Hepatocyte (in vitro differentiated cells): ENCODE measurements at places on chromosomes 6 and 20. TPM values are rescaled to one million over a fixed set of nuclear protein-coding genes. Genes with fewer than 3 reads are reported as not detected.
A peak's percentile ranks its signal among the peaks of the same experiment; 100 is the strongest.

- DNase-seq, result no peak
These were observed 104.2 kb downstream of the TFAP2B start for GRCh38 chr6:50922579-50923525.

- DNase-seq, result no peak
These were observed 62.3 kb downstream of the PDE7B start for GRCh38 chr6:135913785-135914184.

DNA sequence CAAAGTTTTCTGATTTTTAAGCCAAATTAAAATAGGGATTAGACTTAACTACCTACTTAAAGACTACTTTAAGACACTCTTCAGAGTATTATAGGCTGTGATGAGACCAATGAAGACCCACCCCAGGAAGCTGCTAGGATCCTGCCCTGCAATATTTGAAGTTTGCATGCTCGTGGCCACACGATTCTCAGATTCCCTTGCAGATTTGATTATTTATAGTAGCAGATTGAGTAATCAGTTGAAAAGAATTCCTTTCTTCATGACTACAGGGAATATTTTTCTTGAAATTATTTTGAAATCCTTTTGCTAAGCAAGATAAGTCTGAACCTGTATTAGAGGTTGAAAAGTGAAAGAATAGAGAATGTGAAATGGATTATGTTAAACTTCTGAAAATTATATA lies 122.3 kb downstream of the B3GAT2 start:
- DNase-seq, result no peak

GRCh38 chr6:44086931-44087574 lies 40.2 kb downstream of the MRPL14 start:
- DNase-seq, result peak; percentile 52

DNA sequence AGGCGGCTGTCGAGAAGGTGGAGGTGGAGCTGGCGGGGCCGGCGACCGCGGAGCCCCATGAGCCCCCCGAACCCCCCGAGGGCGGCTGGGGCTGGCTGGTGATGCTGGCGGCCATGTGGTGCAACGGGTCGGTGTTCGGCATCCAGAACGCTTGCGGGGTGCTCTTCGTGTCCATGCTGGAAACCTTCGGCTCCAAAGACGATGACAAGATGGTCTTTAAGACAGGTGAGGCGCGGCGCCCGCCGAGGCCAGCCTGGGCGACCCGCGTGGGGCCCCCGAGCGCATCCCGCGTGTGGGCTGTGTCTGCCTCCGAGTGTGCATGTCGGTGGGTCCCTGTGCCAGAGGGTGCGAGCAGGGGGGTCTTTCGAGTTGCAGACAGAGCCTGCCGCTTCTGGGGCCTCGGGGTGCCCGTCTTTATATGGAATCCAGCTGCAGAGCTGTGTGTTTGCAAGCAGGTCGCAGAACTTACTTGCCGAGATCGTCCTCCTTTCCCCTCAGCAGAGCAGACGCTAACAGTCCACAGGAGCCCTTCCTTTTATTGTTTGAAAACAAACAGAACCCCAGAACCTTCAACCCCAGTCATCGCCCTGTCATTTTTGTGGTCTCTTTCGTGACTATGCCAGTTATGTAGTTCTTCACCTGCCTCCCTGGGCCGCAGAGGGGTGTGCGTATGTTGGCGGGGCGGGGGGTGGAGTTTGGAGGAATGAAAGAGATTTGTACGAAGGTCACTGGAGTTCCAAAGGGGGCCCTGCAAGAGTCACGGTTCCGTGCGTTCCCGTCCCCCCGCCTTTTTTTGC lies 766 bp downstream of the SLC16A10 start:
- peak; percentile 46 for DNase-seq

DNA sequence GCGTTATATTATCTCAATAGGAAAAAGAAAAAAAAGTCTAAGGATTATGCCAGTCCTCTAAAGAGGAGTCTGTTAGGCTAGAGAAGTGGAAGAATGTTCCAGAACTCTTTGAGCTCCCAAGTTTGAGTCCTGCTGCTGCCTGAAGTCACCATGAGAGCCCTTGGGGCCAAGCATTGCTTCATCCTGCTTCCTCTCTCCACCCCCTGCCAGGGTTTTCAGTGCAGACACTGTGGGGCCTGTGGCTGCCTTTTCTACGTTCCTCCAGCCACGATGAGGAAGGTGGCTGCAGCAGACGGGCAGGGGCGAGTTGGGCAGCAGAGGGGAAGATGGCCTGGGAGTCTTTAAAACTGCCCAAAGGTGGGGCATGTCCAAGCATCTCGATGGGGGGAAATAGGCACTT lies 214.4 kb upstream of the KCNG1 start:
- DNase-seq, result no peak

DNA sequence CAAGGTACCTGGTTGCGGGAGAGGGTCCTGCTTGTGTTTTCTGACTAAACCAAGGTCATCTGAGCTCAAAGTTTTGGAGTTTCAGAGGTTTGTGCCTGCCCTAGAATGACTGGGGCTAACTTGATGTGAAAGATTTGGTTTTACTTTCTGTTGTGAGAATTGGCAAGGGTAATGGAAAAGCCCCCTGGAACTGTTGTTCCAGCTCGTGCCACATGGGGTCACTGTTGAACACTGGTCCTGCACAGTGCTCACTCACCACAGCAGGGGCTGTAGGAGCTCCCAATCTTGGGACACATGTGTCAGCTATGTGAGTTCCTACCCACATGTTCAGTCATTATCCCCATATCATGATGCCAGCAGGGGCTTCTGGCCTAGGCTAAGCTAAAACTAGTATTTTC lies 6.5 kb downstream of the TGM6 start:
- DNase-seq, result peak; percentile 23

DNA sequence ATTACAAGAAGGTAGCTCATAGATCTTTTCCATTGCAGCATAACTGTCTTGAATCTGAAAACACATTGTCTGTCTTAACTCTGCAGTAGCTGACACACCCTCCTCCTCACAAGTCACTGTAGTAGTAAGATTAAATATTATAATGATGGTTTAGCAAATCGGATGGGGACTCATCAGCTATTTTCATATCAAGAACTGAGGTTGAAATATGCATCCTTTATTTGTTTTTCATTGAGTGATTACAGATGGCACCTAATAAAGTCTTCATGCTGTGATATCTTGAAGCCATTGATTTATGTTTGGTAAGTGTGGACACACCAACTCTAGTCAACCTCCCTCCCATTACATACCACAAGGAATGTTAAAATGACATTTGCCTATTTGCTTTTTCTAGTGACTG lies 267.4 kb upstream of the TAB2 start:
- no peak for DNase-seq

- DNase-seq, result peak; percentile 78
These were observed 17.9 kb upstream of the CCDC170 start for GRCh38 chr6:151475653-151476523.

DNA sequence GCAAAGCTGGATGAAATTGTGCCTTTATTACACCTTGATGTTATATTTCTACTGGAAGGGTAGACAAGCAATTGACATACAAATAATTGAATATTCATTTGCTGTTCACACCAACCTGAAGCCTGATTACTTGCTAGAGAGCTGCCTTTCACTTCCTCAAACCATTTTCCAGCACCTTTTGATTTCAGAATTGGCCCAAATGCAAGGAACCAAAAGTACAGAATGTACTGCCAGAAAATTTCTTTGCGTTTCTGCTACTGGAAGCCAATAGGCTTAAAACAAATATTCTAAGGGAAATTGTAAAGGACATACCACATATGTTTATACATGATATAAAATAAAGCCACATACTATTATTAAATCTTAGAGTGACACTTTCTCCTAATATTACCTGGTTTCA lies 94.5 kb downstream of the RFPL4B start:
- no peak for DNase-seq

GRCh38 chr20:20289331-20289730 lies 78.6 kb upstream of the INSM1 start:
- no peak for DNase-seq

GRCh38 chr6:127864701-127865100 lies 36.2 kb downstream of the THEMIS start:
- DNase-seq, result peak; percentile 5

GRCh38 chr6:43712579-43712978 lies 25.0 kb upstream of the MRPS18A start:
- DNase-seq, result no peak

- DNase-seq, result no peak
These were observed 42.1 kb downstream of the SMAP1 start for GRCh38 chr6:70709826-70710225.

- DNase-seq, result peak; percentile 67
These were observed 9.2 kb downstream of the ITPA start for GRCh38 chr20:3218307-3218988.

GRCh38 chr20:25196786-25197120 lies 1.2 kb downstream of the ENTPD6 start:
- DNase-seq, result no peak

GRCh38 chr6:79813143-79813850 lies 134.1 kb downstream of the ELOVL4 start:
- DNase-seq, result no peak

GRCh38 chr6:115717062-115717461 lies 343.6 kb downstream of the FRK start:
- DNase-seq, result no peak

GRCh38 chr6:41651246-41651961 lies 13.1 kb downstream of the MDFI start:
- no peak for DNase-seq

DNA sequence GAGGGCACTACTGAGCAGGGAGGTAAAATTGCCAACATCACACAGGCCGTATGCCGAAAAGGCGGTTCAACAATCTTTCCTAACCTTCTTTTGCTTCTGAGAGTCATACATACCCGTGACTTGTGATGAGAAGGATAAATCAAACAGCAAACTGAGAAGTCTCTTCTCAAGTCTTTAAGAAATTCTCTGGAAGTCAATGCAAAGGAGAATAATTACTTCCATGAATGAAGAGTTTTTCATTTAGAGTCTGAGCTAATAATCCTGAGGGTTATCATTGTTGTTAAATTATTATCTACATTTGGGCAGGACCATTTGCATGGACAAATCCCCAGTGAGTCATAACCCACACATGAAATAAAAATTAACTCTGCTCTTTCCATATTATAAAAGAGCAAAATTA lies 22.4 kb upstream of the ILRUN start:
- DNase-seq, result no peak

DNA sequence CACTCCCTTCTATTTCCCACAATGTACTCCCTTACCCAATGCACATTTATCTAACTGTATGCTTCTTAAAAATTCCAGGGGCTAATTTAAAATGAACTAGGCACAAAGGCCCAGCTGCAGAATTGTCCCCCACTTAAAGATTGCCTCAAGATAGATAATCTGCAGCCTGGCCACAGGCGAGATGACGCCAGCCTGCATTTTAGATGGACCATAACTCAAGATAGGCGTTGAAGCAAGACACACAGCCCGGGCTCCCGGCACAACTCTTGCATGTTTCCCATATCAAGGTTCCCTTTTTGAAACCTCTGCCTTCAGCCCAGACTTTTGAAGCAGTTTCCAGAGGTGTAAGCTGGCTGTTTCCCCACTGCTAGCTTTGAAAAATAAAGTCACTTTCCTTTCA lies 3.2 kb upstream of the REPS1 start:
- no peak for DNase-seq

GRCh38 chr6:165967810-165968407 lies 199.7 kb downstream of the TBXT start:
- DNase-seq, result no peak

- DNase-seq, result peak; percentile 67
These were observed 48.7 kb upstream of the GATA5 start for GRCh38 chr20:62524505-62524911.

DNA sequence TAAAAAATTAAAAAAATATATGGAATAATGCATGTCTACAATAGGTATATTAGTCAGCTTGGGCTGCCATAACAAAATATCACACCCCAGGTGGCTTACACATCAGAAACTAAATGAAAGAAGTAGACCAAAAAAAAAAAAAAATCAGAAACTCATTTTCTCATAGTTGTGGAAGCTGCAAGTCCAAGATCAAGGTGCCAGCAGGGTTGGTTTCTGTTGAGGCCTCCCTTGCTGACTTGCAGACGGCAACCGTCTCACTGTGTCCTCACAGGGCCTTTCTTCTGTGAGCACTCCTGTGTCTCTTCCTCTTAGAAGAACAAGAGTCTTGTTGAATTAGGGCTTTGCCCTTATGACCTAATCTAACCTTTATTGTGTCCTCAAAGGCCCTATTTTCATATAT lies 11.4 kb upstream of the GDAP1L1 start:
- DNase-seq, result no peak

- no peak for DNase-seq
These were observed 9.7 kb upstream of the CCR6 start for GRCh38 chr6:167113047-167113754.

GRCh38 chr6:162699961-162700360 lies 27.6 kb downstream of the PRKN start:
- DNase-seq, result no peak

GRCh38 chr6:141158740-141159139 lies 974.0 kb upstream of the GJE1 start:
- DNase-seq, result no peak

DNA sequence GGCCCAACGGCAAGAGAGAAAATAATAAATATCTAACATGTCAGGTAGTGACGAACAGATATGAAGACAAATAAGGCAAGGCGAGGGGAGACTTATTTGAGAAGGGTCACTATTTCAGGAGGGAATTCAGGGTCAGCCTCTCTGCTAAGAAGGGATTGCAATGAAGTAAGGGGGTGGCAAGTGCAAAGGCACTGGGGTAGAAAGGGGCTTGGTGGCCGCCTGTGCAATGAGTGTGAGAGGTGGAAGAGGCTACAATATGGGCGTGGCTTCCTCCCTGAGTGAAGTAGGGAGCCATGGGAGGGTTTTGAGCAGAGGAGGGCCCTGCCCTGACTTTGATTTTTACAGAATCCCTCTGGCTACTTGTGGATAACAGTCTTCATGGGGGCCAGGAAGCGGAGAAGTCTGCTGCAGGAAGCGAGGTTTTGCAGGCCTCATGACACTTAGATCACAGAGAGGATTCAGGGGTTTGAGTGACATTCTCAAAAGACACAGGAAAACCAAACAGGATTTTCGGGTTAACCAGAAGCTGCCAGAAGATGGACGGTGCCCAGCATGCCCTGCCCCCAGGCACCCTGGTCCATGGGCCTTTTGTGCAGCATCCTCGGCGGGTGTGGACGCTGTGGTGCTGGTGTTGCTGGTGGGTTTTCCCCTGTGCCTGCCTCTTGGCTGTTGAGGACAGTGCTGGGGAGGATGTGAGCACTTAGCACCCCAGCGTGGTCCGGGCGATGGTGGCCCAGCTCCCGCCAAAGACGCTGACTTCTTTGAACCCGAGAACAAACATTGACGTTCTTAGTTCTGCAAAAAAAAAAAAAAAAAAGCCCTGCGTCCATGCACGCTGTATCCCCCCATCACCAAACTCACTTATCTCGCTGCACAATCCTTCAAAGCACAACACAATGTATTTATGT lies 124.2 kb upstream of the PTPN1 start:
- no peak for DNase-seq

- DNase-seq, result no peak
These were observed 41.0 kb downstream of the MOCS1 start for GRCh38 chr6:39893286-39893685.

- no peak for DNase-seq
These were observed 63.7 kb downstream of the PRR18 start for GRCh38 chr6:166244353-166245045.

- DNase-seq, result no peak
These were observed 2.4 kb upstream of the MAN1A1 start for GRCh38 chr6:119352001-119352400.

Gene COMMD7
- total RNA-seq, result 62.7 and 75.0 TPM in 2 replicates

Gene ATF6B
- 37.9 and 41.9 TPM in 2 replicates for total RNA-seq

Gene RIN2
- 33.4 and 39.0 TPM in 2 replicates for total RNA-seq

Gene TRIM40
- total RNA-seq, result 0.40 and 1.0 TPM in 2 replicates

Gene POU3F2
- total RNA-seq, result 0.08 and 0.13 TPM in 2 replicates

Gene EDN1
- 25.0 and 26.7 TPM in 2 replicates for total RNA-seq

Gene ZNF133
- total RNA-seq, result 16.7 and 22.4 TPM in 2 replicates

Gene IL17F
- total RNA-seq, result not detected in 2 replicates

Gene ULBP2
- 0.10 and 1.1 TPM in 2 replicates for total RNA-seq

Gene TPBG
- total RNA-seq, result 24.8 and 32.0 TPM in 2 replicates

Gene DOK5
- 4.9 and 7.0 TPM in 2 replicates for total RNA-seq

Gene PNRC1
- 159 and 181 TPM in 2 replicates for total RNA-seq

Gene APCDD1L
- total RNA-seq, result 0.23 TPM in 1 of 2 replicates, not detected in the other

Gene CHRNA4
- total RNA-seq, result 0.12 TPM in 1 of 2 replicates, not detected in the other
